ENCODE measurements at places on chromosomes 5 and 9.

DNA sequence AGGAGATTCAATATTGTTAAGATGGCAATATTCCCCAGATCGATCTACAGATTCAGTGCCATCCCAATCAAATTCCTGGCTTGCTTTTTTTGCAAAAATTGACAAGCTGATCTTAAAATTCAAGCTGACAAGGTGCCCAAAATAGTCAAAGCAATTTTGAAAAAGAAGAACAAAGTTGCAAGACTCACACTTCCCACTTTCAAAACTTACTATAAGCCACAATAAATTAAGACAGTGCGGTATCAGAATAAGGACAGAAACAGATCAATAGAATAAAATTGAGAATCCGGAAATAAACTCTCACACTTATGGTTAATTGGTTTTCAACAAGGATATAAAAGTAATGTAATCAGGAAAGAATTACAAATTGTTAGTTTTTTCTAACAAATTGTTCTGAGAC is 97.1 kb downstream of the NRG2 start:
- DNase-seq = no peak

DNA sequence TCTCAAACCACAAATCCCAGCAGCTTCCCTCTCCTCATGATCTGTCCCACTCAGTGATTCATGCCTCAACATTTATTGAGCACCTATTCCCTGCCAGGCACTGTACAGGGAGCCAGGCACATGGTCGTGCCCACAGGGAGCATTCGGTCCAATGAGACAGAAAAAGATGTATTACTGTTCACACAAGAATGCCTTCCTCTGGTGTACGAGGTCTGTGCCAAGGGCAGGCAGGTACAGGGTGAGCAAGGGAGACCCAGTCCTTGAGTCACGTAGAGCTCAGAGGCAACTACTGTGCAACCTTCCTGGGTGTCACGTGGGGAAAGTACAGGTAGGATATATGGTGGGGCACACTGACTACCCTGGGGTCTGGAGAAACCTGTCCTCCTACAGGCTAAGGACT is 4.6 kb downstream of the CNTFR start:
- DNase-seq = no peak

DNA sequence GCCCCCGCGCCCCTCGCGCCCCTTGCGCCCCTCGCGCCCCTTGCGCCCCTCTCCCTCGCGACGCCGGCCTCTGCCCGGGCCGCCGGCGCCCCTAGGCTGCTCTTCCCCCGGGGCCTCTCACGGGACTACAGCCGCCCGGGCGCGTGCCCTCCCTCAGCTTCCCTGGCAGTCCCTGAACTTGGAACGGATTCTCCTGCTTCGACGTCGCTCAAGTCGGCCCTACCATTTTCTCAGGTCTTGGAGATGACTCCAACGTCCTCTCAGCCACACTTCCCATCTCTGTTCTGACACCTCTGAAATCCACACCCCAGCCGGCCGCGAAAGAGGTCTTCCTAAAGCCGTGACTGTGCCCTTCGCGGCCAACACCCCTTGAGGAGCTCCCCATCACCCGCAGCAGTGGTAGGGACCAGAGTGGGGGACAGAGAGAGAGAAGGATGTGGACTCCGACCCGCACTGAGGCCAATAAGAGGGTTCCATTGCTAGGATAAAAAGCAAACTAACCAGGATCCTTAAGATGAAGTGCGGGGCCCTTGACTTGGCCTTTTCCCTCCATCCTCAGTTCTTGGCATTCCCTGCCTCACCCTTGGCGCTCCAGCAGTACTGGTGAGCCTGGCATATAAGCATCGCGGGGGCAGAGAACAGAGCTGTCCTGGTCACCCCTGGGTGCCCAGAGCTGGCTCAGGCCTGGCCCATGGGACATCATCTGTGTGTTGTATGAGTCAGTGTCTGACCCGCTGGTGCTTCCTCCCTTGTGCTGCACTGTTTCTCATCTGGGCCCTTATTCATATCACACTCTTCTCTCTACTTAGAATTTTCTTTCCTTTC is 38.6 kb upstream of the GARNL3 start:
- peak; percentile 59 for DNase-seq

- DNase-seq = peak; percentile 82
Observed at GRCh38 chr5:21254161-21254560, 1266.2 kb upstream of the CDH18 start.

GRCh38 chr9:124453586-124454191 is 3.4 kb downstream of the ADGRD2 start:
- DNase-seq = no peak

- DNase-seq = no peak
Observed at GRCh38 chr9:14340994-14341393, 27.1 kb upstream of the NFIB start.

DNA sequence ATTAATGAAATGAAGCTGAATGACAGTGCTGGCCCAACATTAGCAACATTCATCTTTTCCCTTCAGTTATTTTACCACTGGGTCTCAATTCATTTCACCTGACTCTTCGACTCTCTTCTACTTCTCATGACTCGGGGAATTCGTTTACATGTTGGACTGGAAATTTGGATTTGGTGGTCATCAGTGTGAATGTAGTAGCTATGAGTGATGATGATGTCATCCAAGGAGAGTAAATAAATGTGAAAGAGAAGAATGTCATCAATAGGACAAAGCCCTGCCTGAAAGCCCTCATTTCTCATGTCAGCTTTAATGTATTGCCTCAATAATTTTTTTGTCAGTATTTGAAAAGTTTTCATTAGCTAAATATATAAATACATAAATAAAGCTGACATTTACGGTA is 21.9 kb upstream of the CFAP95 start:
- DNase-seq = peak; percentile 55

DNA sequence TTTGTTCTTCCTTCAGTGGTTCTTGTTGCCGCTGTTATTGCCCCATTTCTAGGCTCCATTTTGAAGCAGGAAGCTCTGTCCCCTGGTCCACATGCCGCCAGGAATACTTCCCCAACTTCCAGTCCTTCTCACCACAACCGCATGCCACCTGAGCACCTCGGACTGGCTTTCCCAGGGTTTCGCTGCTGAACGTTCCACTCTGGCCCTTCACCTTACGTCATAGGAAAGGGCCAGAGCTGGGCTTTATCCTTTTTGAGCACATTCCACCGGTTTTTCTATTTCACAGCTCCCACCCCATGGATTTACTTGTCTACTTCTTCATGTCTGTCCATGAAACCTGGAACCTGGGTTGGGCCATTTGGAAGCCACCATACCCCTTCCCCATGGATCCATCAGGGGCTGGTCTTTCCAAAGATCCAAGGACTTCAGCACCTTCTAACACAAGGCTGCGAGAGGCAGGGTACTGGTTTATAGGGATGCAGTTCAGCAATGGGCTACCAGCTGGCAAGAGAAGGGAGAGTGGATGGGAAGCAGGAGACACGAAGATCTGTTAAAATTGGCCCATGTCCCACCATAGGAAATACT is 557.4 kb downstream of the BNC2 start:
- no peak for DNase-seq

DNA sequence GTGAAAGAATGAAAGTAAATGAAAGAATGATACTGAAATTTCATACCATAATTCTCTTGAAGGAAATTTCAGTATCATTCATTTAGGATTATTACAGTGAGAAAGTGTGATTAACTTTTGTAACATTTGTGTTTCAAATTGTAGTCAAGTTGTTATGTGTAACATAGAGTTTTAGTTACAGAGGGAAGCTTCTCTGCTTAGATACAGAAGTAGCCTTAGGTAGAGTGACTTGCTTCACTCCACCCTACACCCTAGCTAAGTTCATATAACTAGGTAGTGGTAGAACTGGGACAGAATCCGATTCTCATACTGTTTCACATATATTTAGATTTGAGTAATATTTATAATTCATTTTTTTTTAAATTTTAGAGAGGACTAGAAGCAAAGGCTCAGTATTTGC is 9.0 kb downstream of the RASA1 start:
- DNase-seq = no peak

DNA sequence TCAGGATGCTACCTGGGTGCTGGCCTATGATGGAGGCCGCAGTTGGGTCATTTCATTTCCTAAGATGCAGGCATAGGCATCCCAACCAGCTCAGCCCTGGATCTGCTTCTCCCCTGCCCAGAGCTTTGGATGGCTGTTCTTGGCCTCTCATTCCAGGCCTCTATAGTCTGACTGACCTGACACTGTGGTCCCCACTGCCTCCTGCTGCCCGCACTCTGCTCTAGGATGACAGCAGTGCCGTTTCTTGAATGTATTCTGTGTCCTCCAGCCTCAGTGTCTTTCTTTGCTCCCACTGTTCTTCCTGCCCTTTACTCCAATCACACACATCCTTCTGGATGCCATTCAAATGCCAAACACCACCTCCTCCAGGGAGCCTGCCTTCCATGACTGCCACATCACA is 235.7 kb downstream of the HSPA4 start:
- DNase-seq = peak; percentile 48

- DNase-seq = no peak
Observed at GRCh38 chr9:99782962-99783718, 38.5 kb upstream of the NR4A3 start.

DNA sequence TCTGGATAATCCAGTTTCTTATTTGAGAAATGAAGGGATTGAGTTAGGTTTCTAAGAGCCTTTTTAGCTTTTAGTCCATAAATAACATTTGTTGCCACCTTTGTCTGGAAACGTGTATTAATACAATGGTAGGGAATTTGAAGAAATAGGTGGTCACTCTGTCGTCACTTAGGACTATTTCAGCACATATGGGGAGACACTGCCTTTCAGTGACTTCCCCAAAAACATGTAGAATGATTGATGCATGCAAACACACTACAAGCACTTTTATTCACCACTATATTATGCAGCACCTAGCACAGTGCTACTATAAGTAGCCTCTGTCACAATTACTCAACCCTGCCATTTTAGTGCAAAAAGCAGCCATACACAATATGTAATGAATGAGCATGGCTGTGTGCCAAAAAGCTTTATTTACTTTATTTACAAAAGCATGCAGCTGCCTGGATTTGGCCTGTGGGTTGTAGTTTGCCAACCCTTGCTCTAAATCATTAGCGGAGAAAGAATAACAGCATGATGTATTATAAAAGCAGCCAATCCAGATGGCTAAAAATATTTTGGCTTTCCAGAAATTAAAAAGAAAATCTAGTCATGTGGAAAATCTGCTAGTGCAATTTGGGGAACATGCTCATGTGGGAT is 154.2 kb upstream of the HMHB1 start:
- peak; percentile 99 for DNase-seq

- no peak for DNase-seq
Observed at GRCh38 chr9:71144495-71144894, 23.1 kb upstream of the TRPM3 start.

DNA sequence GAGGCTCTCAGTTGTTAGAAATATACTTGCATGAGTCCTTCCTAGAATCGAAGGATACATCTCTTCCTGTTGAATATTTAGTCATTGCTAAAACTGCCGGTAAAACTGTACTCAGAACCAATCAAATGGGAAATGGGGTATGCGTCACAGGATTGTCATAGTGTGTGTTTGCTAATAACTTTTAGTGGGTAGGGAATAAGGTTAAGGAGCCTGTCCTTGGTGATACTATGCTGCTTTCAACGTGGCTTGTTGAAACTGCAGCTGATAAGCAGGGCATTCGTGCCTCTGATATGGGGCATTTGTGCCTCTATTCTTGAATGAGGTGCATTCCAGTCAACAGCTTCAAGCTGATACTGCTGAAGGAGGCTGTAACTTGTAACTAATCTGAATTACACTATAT is 26.6 kb downstream of the HABP4 start:
- DNase-seq = no peak

DNA sequence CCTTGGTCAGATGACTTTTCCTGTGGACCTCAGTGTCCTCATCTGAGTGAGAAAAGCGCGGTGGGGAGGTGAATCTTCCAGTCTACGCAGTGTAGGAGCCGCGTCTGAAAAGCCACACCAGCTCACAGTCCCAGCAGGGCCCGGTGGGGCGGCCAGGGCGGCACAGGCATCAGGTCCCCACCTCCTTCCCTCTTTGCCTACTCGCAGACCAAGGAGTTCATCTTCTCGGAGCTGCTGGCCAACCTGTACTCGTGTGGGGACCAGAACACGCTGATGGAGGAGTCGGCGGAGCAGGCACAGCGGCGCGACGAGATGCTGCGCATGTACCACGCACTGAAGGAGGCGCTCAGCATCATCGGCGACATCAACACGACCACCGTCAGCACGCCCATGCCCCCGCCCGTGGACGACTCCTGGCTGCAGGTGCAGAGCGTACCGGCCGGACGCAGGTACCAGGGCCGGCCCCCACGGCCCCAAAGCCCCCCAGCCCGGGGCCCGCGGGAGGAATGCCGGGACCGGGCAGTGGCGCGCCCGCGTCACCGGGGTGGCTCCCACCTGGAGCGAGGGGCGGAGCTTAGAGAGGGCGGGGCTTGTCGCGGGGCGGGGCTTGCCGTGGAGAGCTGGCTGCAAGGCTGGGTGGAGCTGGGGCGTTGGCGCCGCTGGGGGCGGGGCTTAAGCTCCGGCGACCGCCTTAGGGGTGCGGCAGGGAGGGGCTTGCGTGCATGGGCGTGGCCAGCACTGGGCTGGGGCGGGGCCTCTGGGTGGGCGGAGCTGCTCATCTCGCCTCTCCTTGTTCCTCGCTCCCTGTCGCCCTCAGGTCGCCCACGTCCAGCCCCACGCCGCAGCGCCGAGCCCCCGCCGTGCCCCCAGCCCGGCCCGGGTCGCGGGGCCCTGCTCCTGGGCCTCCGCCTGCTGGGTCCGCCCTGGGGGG is 25.6 kb downstream of the GOLGA2 start:
- DNase-seq = peak; percentile 93

GRCh38 chr5:103669615-103670014 is 107.0 kb upstream of the NUDT12 start:
- DNase-seq = peak; percentile 97

- peak; percentile 70 for DNase-seq
Observed at GRCh38 chr5:7849681-7850394, 1.1 kb downstream of the CFAP90 start.

GRCh38 chr9:129146441-129146941 is 31.6 kb downstream of the IER5L start:
- DNase-seq = no peak

DNA sequence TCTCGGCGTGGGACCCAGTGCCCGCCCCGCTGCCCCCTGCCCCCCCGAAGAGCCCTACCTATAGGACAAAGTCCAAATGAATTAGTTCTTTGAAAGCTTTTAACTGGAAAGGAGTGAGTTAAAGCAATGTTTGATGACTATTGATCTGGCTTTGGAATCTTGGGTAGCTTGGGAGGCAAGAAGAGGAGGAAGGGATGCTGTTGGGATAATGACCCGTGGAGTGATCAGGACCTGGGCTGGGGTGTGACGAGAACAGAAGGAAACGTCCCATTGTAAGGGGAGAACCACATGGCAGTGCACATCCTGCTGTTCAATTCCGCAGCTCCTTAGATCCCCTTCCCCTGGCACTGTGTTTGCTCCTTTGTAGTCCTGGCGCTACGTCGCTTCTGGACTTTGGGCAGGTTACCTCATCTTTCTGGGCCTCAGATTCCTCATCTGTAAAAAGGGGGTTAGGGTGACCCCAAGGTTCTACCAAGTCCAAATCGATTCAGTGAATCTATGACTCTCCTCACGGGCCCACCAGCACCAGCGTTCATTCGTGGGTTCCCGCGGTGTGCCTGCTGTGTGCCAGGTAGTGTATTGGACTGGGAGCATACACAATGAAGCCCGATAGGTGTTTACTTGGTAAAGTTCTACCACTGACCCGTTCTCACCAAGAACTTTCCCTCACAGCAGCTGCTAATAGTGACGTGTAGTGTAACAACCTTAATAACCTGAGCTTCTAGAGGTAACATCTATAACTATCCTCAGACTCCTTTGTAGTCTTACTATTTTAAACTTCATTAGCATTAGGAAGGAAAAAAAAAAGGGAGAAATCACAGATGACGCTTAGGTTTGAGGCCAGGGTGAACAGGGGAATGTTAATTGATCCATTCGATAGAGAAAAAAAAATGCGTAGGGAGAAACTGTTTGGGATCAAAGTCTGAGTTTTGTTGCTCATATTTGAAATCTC is 1.1 kb upstream of the NADK2 start:
- peak; percentile 41 for DNase-seq

All from NCI-H69 (cell line).